ENCODE measurements at places on chromosomes 5 and 9. TPM values are rescaled to one million over a fixed set of nuclear protein-coding genes. Genes with fewer than 3 reads are reported as not detected.

Gene AMBP
- total RNA-seq: 4.0 TPM

Gene CANX
- total RNA-seq: 530 TPM

Gene WNK2
- 102 TPM for total RNA-seq

Gene ESM1
- total RNA-seq: not detected

Gene IL9
- total RNA-seq: not detected

Gene SEMA6A
- 355 TPM for total RNA-seq
